ENCODE measurements at places on chromosomes 13 and 19.

GRCh38 chr19:48493718-48494401 is 17.8 kb downstream of the LMTK3 start:
- DNase-seq = no peak

GRCh38 chr13:113904411-113904810 is 40.5 kb upstream of the GAS6 start:
- no peak for DNase-seq

GRCh38 chr13:97306645-97307044 is 84.5 kb downstream of the MBNL2 start:
- DNase-seq = peak; percentile 41

GRCh38 chr13:109625156-109625555 is 161.2 kb downstream of the IRS2 start:
- no peak for DNase-seq

All from astrocyte of the spinal cord (primary cell).